ENCODE measurements at places on chromosomes 1 and 21. TPM values are rescaled to one million over a fixed set of nuclear protein-coding genes. Genes with fewer than 3 reads are reported as not detected.

- DNase-seq: no peak
- H3K4me1 ChIP-seq: peaks cover 8% of the 10 kb centered on the region
- H3K27ac ChIP-seq: no peak overlapping the region
- H3K36me3 ChIP-seq: no peaks in the 10 kb centered on the region
Measured at GRCh38 chr1:245046769-245047168, 108.0 kb upstream of the KIF26B start.

DNA sequence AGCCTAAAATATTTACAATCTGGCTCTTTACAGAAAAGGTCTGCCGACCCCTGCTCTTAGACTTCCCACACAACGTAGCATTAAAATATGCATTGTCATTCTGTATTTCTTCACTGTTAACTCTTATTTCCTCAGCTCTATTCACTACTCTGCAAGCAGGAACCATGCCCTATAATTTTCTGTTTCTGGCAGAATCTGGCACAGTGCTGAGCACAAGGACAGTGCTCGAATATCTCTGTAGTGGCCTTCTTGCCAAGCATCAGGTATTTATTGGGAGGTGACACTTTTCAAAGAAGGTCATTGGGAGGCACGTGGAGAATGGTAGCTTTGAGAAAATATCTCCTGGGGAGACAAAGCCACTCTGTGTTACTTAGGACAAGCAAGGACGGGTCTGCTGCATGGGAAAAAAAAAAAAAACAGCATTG, 77.9 kb downstream of the PSMG1 start:
- peaks cover 14% of the 10 kb centered on the region for H3K27me3 ChIP-seq
- H3K27ac ChIP-seq: no peak overlapping the region
- DNase-seq: no peak

- peaks cover 44% of the 10 kb centered on the region for H3K36me3 ChIP-seq
- no peaks in the 10 kb centered on the region for H3K27me3 ChIP-seq
- H3K27ac ChIP-seq: peak overlapping the region; percentile 89
- peaks cover 39% of the 10 kb centered on the region for H3K4me1 ChIP-seq
- peak; percentile 87 for DNase-seq
Measured at GRCh38 chr1:27418326-27419185, 26.1 kb downstream of the GPR3 start.

GRCh38 chr1:213622365-213623063, 365.3 kb upstream of the PROX1 start:
- no peak overlapping the region for H3K27ac ChIP-seq
- no peaks in the 10 kb centered on the region for H3K36me3 ChIP-seq
- H3K4me3 ChIP-seq: no peak overlapping the region
- peaks cover 3% of the 10 kb centered on the region for H3K4me1 ChIP-seq
- peaks cover 18% of the 10 kb centered on the region for H3K27me3 ChIP-seq

GRCh38 chr1:185338719-185339622, 21.9 kb upstream of the IVNS1ABP start:
- peak overlapping the region; percentile 70 for H3K27ac ChIP-seq
- peak overlapping the region; percentile 57 for H3K4me3 ChIP-seq
- DNase-seq: peak; percentile 90

DNA sequence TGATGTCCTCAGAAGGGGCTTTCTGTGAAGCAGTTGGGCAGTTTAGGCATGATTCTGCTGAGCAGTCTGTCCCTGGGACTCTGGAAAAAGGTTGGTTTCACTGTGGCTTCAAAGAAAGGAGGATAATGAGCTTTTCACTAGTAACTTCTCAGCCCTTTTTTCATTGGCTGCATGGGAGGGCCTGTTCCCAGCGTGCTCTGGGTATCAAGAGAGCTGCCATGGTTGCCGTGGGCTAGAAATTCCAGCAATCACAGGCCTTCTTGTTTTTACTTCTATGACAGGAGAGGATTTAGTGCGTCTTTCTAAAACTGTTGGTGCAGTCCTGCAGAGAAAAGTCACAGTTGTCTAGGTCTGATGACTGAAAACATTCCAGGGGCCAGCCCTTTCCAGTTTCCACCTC, 7.2 kb downstream of the SZRD1 start:
- H3K4me1 ChIP-seq: peaks cover 57% of the 10 kb centered on the region
- H3K27ac ChIP-seq: peak overlapping the region; percentile 69
- H3K27me3 ChIP-seq: no peaks in the 10 kb centered on the region
- H3K36me3 ChIP-seq: peaks cover 22% of the 10 kb centered on the region
- no peak for DNase-seq
- H3K4me3 ChIP-seq: no peak overlapping the region

DNA sequence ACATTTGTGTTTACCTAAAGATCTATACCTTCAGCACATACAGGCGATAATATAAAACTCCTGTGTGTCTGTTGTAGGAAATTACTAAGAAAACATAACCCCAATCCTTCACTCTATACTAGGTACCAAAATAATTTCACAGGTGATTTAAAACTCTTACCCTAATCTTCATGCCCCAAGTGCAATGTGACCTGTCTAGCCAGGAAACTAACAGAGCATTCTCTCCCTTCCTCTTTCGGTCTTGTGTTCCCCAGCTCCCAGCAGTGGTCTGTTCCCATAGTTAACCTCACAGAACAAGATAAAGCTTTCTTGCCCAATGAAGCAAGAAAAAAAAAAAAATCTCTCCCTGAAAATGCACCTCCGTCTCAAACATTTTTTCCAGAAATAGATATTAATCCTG, 493.5 kb downstream of the DPYD start:
- no peaks in the 10 kb centered on the region for H3K4me1 ChIP-seq
- no peaks in the 10 kb centered on the region for H3K36me3 ChIP-seq
- DNase-seq: no peak
- no peak overlapping the region for H3K4me3 ChIP-seq

DNA sequence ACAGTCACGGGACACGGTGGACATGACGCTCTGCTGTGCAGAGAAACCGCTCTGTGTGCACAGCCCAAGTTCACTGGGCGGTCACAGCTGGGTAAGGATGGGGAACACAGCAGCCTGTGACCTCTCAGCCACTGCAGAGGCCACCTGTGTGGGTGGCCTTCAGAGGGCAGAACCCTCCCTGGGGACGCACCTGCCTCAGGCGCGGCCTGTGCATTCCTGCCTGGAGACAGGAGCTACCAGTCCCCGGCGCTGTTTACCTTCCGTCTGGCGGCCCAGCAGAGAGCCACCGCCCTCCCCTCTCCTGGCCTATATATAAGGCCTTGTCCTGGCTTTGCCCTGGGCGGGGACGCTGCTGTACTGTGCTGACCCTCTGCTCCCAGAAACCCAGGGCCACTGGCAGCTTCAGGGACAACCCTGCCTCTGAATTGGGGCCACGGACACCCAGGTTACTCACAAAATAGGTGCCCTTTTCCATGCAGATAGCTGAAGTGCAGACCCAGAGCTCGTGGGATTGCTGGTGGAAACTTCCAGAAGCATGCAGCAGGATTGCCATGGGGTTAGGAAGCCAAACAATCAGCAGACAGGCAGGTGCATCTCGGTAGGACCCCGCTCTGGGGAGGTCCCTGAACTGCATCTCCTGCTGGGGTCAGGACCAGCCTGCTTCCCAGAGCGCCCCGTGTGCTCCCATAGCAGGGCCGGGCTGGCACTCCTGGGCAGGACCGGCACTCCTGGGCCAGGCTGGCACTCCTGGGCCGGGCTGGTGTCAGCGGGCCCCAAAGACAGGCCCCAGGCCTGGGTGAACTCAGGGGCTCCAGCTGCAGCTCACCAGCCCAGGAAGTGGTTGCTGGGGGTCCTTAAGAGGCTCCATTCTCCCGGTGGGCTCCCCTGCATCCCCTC, 83.6 kb downstream of the SIK1 start:
- H3K4me1 ChIP-seq: peaks cover 6% of the 10 kb centered on the region
- no peaks in the 10 kb centered on the region for H3K36me3 ChIP-seq
- H3K27ac ChIP-seq: no peak overlapping the region
- no peak for DNase-seq

GRCh38 chr1:32539584-32540571, 651 bp downstream of the ZBTB8A start:
- no peaks in the 10 kb centered on the region for H3K36me3 ChIP-seq
- peak; percentile 64 for DNase-seq
- H3K27ac ChIP-seq: no peak overlapping the region
- peak overlapping the region; percentile 77 for H3K4me3 ChIP-seq

- peaks cover 6% of the 10 kb centered on the region for H3K4me1 ChIP-seq
- H3K27me3 ChIP-seq: no peaks in the 10 kb centered on the region
- DNase-seq: peak; percentile 78
- H3K27ac ChIP-seq: peak overlapping the region; percentile 47
- H3K4me3 ChIP-seq: peak overlapping the region; percentile 8
- H3K36me3 ChIP-seq: no peaks in the 10 kb centered on the region
Measured at GRCh38 chr21:45363921-45364467, 41.0 kb upstream of the COL18A1 start.

DNA sequence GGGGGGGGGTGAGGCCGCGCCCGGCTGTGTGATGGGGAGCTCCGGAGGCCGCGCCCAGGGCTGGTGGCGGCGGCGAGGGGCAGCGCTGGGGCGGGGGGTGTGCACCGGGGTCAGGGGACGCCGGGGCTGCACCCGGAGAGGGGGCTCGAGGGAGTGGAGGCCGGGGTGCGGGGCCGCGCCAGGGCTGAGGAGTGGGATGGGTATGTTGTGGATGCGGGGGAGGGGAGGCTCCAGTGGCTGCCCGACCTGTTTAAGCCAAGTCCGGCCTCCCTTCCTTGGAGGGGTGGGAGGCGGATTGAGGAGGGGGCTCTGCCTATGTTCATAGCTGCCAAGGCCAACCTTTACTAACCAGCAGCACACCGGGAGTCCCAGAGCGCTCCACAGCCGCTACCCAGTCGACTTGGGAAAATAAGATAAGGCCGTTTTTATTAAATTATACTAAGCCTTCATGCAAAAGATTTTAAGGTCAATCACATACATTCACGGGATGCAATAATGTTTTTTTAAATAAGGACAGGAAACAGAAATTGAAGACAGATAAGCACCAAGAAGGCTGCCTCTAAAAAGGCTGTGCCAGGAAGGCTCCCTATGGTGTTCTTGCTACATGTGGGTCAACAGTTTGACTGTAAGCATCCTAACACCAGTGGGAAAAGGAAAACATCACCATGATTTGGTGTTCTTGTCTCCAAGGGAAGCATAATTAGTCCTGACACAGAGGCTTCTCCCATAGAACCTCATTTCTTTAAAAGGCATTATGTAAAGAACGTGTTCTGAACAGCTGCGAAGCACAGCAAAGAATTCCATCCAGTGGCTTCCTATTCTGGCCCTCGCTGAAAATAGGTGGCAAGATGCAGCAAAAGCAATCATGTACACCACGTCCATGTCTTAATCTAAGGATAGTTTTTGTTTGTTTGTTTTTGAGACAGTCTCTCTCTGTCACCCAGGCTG, 626 bp upstream of the HLCS start:
- H3K4me3 ChIP-seq: peak overlapping the region; percentile 78
- H3K36me3 ChIP-seq: peaks cover 2% of the 10 kb centered on the region
- no peak for DNase-seq
- no peaks in the 10 kb centered on the region for H3K27me3 ChIP-seq

GRCh38 chr1:115753361-115753760, 15.2 kb downstream of the CASQ2 start:
- H3K4me1 ChIP-seq: no peaks in the 10 kb centered on the region
- no peak overlapping the region for H3K4me3 ChIP-seq

GRCh38 chr1:67493148-67493547, 62.9 kb upstream of the SERBP1 start:
- H3K4me1 ChIP-seq: no peaks in the 10 kb centered on the region
- no peak overlapping the region for H3K4me3 ChIP-seq
- DNase-seq: no peak
- no peaks in the 10 kb centered on the region for H3K27me3 ChIP-seq

GRCh38 chr1:42956739-42957138, 1.9 kb downstream of the SLC2A1 start:
- peaks cover 2% of the 10 kb centered on the region for H3K27me3 ChIP-seq
- H3K27ac ChIP-seq: peak overlapping the region; percentile 94
- DNase-seq: no peak

DNA sequence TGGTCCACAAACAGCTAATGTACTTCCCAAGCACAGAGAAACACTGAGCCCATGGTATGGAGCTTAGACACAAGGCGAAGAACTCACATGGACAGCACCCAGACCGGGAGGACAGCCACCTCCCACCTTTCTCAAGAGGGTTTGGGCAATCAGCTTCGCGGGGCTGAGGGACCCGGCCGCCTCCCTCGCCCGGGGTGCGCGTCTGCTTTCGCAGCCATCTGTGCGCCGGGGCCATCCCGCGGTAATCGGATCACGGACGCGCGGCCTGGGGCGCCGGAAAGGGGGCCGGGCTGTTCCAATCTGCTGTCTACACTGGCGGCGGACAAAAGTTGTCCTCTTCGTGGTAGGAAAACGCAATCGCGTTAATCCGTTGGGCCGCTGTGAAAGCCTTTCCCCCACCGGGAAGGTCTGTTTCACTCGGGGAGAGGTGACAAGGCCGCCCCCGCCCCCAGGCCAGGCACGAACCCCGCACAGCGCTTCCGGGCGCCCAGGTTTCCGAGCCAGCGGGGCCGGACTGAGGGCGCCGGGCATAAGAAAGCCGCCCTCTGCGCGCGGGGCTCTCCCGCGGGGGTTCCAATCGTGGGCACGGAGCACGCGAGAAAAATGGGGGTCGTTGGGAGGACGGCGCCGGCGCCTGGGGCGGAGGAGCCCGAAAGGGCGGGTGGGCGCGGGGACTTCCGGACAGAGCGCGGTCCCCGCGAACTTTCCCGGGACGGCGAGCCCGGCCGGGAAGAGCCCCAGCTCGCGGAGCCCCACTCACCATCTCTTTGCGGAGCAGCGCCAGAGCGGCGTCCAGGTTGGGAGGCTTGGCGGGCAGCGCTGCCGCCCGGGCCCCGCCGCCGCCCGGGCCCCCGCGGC, 664 bp downstream of the FAM89A start:
- peaks cover 26% of the 10 kb centered on the region for H3K4me1 ChIP-seq
- peak; percentile 84 for DNase-seq
- peak overlapping the region; percentile 82 for H3K4me3 ChIP-seq
- no peak overlapping the region for H3K27ac ChIP-seq

- no peaks in the 10 kb centered on the region for H3K4me1 ChIP-seq
- no peaks in the 10 kb centered on the region for H3K27me3 ChIP-seq
- DNase-seq: no peak
- H3K27ac ChIP-seq: no peak overlapping the region
Measured at GRCh38 chr1:13593511-13594131, 10.0 kb downstream of the PDPN start.

DNA sequence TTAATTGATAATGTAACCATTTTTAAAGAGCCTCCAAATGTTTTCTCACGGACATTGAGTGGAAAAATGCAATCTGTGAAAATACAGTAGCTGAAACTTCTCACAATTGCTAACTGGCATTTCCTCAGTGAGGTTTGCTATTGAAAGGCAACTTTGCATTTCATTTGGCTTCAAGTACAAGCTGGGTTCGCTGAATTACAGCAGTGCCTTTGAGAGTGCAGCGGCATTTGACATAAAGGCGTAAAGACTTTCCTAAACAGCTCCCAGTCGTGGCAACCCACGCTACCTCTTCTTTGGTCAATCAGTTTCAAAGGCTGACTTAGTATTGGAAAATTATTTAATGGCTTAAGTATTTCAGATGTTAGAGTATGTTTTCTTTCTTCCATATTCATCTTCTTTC, 39.3 kb upstream of the ZBTB18 start:
- H3K27ac ChIP-seq: no peak overlapping the region
- no peak overlapping the region for H3K4me3 ChIP-seq
- H3K27me3 ChIP-seq: no peaks in the 10 kb centered on the region
- no peaks in the 10 kb centered on the region for H3K36me3 ChIP-seq

TCHHL1 gene
- total RNA-seq: not detected

POU3F1 gene
- total RNA-seq: 1.4 TPM

SUSD4 gene
- not detected for total RNA-seq

TNFRSF4 gene
- total RNA-seq: 702 TPM

TNFAIP8L2 gene
- total RNA-seq: 29.4 TPM

HUNK gene
- 0.33 TPM for total RNA-seq

SGIP1 gene
- not detected for total RNA-seq

LCE2C gene
- total RNA-seq: not detected

C8A gene
- not detected for total RNA-seq
